ENCODE measurements at places on chromosomes 2 and 18. TPM values are rescaled to one million over a fixed set of nuclear protein-coding genes. Genes with fewer than 3 reads are reported as not detected.
A peak's percentile ranks its signal among the peaks of the same experiment; 100 is the strongest.

DNA sequence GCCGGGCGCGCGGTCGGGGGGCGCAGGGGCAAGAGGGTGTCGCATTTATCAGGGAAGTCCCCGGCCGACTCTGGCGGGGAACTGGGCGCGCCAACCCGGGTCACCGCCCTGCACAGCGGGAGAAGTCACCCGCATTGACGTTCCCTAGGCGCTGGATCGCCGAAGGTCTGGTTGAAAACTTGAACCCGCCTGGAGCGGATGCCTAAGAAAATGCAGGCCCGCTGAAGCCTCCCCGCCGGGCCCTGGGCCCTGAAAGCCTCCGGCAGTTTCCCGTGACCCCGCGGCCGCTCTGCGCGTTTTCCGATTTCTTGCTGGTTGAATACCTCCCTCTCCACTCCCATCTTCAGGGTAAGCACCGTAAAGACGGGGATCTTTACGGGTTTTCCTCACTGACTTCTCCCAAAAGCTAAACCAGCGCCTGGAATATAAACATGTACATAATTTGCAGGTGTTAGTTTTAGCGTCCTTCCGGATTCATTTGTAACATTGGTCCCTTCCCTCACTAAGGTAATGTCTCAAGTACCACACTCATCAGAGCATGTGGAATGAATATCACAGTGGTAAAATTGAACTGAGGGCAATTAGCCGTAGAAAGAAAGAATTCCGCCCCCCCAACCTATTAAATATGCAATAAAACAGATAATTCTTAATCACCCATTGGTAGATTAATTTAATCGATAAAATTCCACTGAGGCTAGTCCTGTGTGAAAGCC is 675 bp upstream of the SPIRE1 start:
- DNase-seq: no peak

DNA sequence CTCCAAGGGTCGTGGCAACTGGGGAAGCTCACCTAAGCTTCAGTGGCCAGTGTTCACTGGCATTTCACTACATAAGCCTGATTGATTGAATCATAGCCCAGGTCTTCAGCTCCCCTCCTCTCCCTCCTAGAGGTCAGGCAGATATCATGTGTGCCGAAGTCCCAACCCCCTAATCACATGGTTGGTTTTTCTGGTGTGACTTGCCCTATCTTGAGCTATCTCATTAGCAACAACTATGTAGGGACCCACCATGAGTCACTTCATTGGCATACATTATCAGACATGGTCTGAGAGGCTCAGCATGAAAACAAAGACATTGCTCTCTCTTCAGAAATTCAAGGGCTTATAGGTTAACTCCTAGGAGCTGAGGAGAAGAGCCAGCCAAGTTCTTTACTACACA is 76.8 kb downstream of the LYPD1 start:
- DNase-seq: no peak

DNA sequence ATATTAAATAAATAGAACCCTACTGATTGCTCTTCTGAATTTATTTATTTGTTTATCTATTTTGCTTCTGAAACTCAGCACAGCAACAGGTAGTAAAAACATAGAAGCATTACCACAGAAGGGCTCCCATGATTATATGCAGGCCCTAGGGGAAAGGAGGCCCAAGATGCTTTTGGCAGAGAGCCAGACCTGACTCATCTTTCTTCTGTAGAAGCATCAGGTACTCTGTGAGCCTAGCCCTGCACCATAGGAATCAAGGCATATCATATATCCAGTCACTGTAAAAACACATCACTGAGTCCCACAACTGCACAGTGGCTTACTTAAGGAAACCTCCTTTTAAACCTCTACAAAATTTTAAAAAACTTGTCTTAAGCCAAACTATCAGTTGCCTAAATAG is 1.8 kb downstream of the SCN9A start:
- DNase-seq: peak; percentile 28

DNA sequence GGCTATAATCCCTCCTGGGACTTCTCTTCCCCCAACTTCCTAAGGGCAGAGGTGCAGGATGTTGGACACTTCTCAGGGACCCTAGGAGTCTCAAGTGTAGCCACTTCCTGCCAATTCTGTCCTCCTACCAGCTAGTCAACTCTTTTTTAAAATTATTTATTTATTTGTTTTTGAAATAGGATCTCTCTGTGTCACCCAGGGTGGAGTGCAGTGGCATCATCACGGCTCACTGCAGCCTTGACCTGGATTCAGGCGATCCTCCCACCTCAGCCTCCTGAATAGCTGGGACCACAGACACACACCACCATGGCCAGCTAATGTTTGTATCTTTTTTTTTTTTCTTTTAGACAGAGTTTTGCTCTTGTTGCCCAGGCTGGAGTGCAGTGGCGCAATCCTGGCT is 11.5 kb downstream of the SFTPB start:
- no peak for DNase-seq

DNA sequence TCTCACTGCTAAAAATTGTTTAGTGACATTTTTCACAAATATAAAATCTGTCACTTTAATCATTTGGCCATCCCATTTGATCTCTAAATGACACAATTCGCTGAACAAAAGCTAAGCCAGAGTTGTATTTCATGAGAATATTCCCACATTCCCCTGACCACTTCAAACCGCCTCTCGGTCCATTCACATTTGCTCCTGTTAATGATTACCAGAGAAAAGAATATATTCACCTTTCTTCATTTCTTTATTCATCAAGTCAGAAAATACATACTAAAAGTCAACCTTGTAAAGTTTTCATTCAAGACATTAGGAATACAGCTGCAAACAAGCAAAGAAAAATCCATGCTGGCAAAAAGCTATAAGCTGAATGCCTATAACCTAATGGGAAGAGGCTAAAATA is 225.5 kb downstream of the DOK6 start:
- no peak for DNase-seq

DNA sequence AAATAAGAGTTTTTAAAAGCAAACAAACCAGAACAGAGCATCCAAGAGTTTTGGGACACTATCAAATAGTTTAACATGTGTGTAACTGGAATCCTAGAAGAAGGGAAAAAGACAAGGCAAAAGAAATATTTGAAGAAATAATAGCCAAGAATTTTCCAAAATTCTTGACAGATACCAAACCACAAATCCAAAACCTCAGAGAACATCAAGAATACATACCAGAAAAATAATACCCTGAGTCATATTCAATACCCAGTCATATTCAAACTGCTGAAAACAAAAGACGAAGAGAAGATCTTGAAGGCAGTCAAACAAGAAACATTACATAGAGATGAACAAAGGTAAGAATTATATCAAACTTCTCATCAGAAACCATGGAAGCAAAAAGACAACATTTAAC is 22.9 kb downstream of the INO80C start:
- no peak for DNase-seq

DNA sequence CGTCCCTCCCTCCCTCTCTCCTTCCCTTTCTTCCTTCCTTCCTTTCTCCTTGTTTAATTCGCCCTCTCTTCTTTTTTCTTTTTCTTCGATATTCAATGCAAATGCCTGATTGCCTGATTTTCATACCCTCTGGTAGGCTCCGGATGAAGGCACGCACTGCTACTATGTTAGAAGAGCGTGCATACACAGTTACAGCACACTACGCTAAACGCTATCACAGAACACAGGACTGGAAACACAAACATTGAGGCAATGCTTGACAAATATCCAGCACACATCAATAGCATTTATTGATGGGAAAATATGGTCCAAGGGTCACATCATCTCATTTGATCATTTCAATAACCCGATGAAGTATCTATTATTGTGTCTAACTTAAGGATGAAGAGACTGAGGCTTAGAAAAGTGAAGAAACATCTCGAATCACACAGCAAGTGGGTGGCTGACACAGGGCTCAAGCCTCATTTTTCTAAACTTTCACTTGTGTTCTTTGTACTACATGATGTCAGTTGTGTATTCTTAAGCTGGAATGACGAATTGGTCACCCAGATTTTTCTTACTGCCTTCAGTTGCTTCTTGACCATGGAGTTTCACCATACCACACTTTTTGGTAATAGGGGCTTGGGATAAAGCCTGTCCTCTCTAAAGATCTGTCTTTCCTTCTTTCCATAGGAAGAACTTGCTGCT is 101.8 kb downstream of the TRIB2 start:
- DNase-seq: no peak

DNA sequence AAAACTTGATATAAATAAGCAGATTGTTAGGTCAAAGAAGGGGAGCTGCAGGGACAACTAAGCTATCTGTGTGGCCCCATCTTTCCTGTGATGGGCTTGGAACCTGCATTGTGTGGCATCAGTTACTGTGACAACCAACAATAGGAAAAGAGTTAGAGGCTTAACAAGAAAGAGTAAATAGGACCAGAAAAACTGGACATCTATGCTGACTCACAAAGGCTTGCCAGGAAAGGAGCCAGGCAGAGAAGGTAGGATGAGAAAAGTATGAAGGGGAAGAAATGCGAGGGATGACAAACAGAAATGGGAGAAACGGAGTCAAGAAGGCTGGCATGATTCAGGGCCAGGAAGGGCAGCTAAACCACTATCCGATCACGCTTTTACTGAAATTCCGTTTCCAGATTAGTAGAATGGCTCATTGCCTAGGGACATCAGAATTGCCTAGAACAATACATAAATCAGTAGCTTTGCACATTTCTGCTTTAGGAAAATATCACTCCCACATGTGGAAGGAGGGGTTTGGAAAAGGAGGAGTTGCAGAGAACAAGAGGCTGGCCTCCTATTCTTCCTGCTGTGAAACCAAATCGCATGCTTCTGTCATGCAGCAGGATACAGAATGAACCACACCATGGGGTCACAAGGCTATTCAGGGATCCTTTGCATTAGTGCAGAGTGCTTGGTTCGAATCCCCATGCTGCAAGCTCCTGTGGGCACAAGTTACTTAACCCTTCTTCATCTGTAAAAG is 7.3 kb downstream of the PLA2R1 start:
- DNase-seq: no peak

- DNase-seq: no peak
Measured at GRCh38 chr2:46389417-46389916, 89.9 kb upstream of the TMEM247 start.

GRCh38 chr2:8882094-8882493 is 44.7 kb upstream of the KIDINS220 start:
- peak; percentile 12 for DNase-seq

DNA sequence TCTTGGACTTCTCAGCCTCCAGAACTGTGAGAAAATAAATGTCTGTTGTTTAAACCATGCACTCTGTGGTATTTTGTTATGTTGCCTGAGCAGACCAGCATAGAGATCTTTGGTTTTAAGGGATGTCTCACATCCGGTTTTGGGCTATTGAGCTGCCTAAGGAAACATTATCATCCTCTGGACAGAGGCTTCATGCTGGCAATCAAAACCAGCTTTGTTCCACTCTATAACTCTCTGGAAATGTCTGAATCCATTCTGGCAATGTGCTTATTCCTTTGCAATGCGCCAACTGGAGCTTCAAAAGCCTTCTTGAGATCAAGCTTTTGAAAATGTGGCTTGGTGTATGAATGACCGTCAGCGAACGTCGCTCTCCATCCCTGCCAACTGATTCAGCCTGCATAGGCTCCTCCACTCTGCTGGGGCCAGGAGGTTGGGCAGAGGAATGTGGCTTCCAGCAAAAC is 183.6 kb upstream of the MGAT5 start:
- DNase-seq: no peak

DNA sequence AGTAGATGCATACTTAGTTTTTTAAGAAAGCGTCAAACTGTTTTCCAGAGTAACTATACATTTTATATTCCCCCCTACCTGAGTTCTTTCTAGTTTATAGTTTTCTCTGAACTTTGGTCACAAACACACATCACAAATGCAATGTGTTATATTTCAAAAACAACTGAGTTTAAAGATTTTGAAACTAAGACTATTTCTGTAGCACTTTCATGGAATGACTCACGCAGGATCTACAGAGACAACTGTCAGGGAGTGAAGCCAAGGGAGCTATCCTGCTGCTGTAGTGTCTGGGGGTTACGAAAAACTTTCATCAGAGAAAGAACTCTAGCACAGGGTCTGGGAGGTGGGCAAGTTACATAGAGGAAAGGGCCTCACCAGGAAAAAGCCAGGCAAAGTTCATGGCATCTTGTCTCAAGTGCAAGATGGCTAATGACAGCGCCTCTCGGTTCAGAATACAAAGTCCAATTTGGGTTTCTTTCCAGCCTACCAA is 66.8 kb downstream of the UXS1 start:
- no peak for DNase-seq

DNA sequence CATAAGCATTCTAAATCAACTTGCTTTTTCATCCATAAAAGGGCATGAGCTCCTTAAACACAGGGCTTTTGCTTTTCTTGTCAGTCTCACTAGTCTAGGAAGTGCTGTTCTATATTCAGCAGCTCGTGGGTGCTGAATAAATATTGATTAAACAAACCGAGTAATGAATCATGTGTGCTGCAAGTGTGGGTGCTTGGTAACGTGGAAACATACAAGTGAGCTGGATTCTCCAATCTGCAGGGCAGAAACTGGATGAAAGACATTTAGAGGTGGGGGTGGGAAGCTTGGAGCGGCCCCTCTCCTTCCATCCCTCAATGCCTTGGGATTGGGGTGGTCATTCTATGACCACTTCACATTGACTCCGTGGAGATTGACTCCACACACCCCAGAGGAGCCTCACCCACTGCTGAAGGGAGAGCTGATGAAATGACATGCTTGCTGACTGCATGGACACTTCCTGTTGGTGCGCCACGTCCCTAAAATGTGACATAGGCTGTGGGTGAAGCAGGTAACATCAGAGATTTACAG is 114.6 kb downstream of the DOCK10 start:
- no peak for DNase-seq

DNA sequence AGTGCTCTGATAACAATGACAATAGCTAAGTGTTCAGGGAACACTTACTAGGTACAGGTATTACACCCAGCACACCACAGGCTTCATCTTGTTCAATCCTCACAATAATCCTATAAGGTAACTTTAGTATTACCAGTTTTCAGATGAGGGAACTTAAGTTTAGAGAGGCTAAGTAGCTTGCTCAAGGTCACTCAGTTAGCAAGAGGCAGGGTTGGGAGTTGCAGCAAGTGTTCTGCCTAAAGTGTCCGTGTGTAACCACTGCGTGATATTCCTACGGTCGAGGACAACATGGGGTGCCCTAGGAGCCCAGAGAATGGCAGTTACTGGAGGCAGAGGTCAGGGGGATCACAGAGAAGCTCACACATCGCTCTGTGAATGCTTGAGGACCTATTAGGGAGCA is 30.2 kb upstream of the EGR4 start:
- no peak for DNase-seq

DNA sequence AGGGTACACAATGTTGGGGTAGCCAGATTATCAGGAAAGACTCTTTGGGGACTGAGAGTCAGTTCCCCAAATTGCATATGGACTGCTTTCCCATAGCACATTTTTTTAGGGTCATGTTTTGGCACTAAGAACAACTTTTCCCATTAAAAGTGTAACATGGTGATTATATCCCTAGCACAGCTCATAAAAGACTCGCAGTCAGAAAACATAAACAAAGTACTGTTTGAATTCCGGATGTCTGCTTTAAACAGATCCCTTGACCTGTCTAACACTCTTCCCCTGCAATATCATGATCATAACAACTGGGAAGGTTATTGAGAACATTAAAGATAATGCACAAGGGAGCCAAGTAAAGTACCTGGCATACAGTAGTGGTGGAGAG is 262.2 kb downstream of the ASXL3 start:
- DNase-seq: no peak

The BMP10 gene
- 0.14 TPM for total RNA-seq

The CHRNG gene
- total RNA-seq: 0.57 TPM

The PDCD1 gene
- total RNA-seq: 16.0 TPM

The IL18R1 gene
- total RNA-seq: 7.5 TPM

The LHCGR gene
- total RNA-seq: 0.05 TPM

The MATN3 gene
- 0.05 TPM for total RNA-seq

The MALT1 gene
- 40.0 TPM for total RNA-seq

Data from thymus (tissue), 14 donors.